ENCODE measurements at places on chromosomes 3 and 15.

- no peak for DNase-seq
These were observed 421.2 kb downstream of the OCA2 start for GRCh38 chr15:27677951-27678350.

- no peak for DNase-seq
These were observed 2.1 kb upstream of the ALAS1 start for GRCh38 chr3:52195823-52196331.

GRCh38 chr15:58506064-58506490 lies 74.3 kb downstream of the LIPC start:
- no peak for DNase-seq

- DNase-seq: no peak
These were observed 49.3 kb downstream of the SNX4 start for GRCh38 chr3:125470671-125471070.

GRCh38 chr3:107387555-107387954 lies 10.3 kb downstream of the CCDC54 start:
- DNase-seq: no peak

GRCh38 chr3:59101231-59101736 lies 51.5 kb upstream of the CFAP20DC start:
- no peak for DNase-seq

DNA sequence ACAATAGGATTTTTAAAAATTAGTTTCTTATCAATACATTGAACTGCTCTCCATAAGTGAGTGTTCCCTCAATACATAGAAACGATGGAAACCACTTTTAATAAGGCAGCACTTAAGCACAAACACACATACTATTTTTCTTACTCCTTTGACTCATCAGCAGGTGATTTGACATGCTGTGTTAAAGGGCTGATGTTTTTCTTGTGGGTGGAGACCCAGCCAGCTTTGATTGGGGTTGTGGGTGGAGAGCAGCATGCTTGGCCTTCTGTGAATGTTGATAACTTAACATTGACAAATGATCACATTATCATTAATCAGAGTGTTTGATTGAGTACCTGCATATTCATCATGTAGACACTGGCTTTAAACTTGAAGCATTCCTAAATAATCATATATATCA lies 223.0 kb upstream of the DPH6 start:
- no peak for DNase-seq

GRCh38 chr3:106379251-106379750 lies 510.5 kb upstream of the CBLB start:
- DNase-seq: no peak

GRCh38 chr3:143348486-143349327 lies 229.1 kb downstream of the CHST2 start:
- DNase-seq: no peak

DNA sequence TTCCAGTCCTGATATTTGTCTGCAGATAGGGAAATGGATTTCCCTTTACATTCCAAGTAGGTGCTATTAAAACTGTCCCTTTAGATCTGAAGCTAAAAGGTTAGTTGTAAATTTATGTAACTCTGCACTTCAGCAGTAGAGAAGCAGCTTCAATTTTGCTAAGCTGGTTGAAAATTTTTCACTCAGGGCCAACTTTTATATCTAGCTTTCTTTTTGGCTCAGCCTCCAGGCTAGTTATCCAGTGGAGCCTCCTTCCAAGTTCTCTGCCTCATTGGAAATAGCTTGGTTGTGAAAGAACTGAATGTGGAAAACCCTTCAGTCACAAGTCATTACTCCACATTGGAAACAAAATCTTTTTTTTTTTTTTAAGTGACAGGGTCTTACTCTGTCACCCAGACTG lies 8.2 kb upstream of the ZNF660 start:
- DNase-seq: no peak

DNA sequence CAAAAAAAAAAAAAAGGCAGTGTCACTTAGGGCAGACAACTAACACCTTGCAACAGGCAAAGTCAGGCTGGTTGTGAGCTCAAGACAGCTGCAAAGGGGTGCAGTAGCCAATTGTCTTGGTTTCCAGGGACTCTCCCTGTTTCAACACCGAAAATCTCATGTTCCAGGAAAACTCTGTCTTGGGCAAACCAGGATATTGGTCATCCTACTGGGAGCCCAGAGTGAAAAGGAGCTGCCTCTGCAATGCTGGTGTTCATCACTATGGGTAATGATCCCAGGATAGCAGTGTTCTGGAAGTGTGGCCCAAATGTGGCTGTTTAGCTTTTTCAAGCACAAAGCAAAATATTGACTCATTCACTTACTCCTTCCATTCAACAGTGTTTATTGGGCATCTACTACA lies 82.6 kb downstream of the ARHGAP31 start:
- DNase-seq: no peak

DNA sequence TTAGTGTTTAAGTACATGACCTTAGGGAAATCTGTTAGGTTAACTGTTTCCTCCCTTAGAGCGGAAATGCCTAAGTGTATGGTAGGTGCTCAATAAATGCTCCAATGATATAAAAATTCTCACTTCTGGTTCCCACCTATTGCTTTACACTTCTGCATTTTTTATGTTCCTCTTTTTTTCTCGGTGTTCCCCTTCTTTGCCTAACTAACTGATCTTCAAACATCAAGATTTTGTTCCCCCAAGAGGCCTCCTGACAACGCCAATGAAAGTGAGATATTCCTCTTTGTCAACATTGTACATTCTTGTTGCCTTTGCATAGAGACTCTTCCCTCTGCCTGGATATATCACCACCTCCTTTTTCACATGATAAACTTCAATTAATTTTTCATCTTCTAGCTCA lies 17.4 kb downstream of the SLC35A5 start:
- DNase-seq: no peak

DNA sequence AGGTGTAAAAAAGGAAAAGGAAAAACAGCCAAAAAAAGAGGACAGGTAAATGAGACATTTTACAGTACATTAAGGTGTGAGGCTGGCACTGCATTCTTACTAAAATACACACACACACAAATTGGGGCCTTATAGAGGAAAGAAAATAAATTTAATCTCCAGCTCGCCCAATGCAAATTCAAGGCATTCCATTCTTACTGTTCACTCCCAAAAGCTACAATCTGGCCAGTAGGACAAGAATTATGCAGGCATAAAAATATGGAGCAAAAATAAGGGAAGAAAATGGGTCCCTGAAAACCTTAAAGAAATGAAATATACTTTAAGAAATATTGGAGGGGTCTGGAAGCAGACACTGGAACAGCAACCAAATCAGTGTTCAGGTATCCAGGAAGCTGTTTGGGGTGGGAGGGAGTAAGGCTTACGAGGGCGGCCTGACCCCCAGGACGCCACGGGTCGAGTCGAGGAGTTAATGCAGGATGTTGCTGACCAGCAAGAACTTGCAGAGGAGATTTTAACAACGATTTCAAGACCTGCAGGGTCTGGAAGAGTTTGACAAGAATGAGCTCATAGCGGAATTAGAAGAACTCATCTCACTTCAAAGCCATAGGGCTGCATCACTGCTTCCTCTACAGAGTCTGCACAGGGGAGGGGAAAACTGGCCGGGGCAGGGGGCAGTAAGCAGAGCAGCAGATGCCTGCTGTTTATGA lies 245.5 kb downstream of the TBL1XR1 start:
- DNase-seq: no peak

DNA sequence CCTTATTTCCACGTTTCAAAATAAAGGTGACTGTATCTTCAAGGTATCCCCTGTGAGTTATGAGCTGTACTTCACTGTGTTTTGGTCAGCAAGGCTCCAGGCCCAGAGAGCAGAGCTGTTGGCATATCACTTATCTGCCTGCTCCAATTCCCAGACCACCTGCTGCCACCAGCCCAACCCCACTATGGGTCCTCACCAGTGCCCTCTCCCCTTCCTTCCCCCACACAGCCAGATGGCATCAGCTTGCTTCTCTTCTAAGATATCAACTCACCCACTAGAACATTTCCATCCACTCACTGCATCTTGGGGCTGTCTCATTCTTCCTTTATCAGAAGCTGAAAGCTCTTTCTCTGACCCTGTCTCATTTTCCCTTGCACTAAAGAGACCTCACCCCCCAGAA lies 136.9 kb upstream of the EIF1B start:
- no peak for DNase-seq

- no peak for DNase-seq
These were observed 36.9 kb upstream of the RAB7A start for GRCh38 chr3:128689060-128689459.

DNA sequence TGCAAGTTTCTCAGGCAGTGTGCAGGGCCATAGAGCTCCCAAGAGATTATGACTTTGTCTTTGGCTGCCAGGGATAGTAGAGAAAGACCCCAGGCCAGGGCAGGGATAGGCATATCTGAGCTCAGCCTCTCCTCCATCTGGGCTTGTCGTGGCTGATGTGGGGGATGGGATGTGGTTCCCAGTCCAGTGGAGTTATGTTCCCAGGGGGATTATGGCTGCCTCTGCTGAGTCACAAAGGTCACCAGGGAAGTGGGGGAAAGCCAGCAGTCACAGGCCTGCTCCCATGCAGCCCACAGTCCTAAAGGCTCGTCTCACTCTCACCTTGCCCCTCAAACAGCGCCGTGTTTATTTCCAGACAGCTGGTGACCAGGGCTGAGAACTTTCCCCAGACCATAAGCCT lies 354.9 kb downstream of the SI start:
- DNase-seq: no peak

GRCh38 chr3:187765342-187765741 lies 20.1 kb upstream of the BCL6 start:
- DNase-seq: no peak

DNA sequence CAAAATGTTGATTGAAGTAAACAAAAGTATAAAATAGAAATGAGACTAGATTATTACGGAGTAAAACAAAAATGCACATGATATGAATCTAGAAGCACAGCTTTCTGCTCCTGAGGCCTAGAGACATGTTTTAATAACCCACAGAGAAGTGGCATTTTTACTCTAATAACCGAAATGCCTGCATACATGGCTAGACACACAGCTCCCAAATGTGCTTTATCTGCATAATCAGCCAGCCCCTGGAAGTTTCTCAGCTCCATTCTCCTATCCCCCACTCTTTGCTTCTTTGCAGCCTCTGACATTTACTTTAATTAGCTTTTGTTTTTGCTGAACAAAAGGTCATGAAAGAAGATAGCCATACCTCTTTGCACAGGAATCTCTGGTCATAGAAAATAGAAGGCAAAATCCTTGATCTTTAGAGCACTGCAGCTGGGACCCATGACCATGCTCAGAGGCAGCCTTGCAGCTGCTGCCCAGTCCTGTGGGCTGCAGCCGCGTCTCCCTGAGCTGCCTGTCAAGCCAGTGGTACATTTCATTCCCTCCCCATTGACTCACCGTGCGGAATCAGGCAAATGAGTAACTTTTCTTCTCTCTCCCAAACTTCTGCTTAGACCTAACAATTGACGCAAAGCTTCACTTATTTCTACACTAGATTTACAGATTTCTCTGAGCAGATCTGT lies at the start of gene VEPH1:
VEPH1 (minus strand) TSS at position 501 of the 680 bp plus-strand sequence. CDS start 8,067 bp downstream, outside the sequence.
- DNase-seq: no peak

Data from activated CD8-positive, alpha-beta memory T cell treated with anti-CD3 and anti-CD28 coated beads for 1 hour (primary cell).